Colonic mucosa (tissue), 4 donors: ENCODE measurements at places on chromosomes 6 and 20.

GRCh38 chr20:24795436-24795835 is 153.6 kb upstream of the CST7 start:
- H3K27me3 ChIP-seq, result no peaks in the 10 kb centered on the region
- H3K4me1 ChIP-seq, result no peaks in the 10 kb centered on the region
- H3K36me3 ChIP-seq, result no peaks in the 10 kb centered on the region
- no peak overlapping the region for H3K27ac ChIP-seq
- no peak for DNase-seq

GRCh38 chr6:6695625-6696276 is 107.2 kb downstream of the LY86 start:
- peak overlapping the region; percentile 92 for H3K27ac ChIP-seq
- H3K27me3 ChIP-seq, result no peaks in the 10 kb centered on the region
- H3K4me1 ChIP-seq, result peaks cover 33% of the 10 kb centered on the region

DNA sequence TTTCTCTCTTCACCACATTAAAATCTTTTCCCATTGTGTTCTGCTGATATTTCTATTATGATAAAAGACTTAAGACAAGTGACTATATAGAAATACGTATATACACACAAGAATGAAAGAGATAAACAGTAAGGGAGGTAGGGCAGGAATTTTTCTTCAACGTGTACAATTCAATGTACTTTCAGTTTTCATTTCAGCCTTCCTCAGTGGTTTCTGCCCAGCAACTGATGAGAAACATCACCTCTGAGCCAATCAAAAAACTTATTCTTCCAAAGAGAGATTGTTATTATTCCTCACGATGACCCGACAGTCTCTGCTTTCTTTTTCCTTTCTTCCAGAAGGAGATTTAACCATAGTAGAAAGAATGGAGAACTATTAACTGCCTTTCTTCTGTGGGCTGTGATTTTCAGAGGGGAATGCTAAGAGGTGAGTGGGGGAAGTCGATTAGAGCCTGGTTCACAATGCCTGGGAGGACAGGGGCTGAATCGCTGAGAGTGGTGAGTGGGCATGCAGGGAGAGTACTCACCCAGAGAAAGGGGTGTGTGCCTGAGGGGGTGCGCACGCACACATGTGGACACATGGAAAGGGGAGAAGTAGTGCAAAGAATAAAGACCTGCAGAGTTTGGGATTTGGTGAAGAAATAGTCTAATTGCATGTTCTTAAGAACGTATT is at the start of gene BTN3A1:
Gene BTN3A1 (plus strand): TSS at position 289 of the 672 bp plus-strand sequence. CDS start 3,289 bp downstream, outside the sequence.
- no peaks in the 10 kb centered on the region for H3K36me3 ChIP-seq
- peak within 1 kb of the TSS; percentile 36 for H3K4me3 ChIP-seq
- H3K27me3 ChIP-seq, result no peaks in the 10 kb centered on the region

- no peak for DNase-seq
- no peaks in the 10 kb centered on the region for H3K27me3 ChIP-seq
- no peaks in the 10 kb centered on the region for H3K36me3 ChIP-seq
- H3K27ac ChIP-seq, result no peak overlapping the region
Measured at GRCh38 chr6:107602321-107603005, 112.5 kb downstream of the SOBP start.

- no peaks in the 10 kb centered on the region for H3K36me3 ChIP-seq
- no peak overlapping the region for H3K27ac ChIP-seq
- no peaks in the 10 kb centered on the region for H3K4me1 ChIP-seq
- no peak for DNase-seq
Measured at GRCh38 chr6:68189217-68189815, 445.8 kb upstream of the ADGRB3 start.

DNA sequence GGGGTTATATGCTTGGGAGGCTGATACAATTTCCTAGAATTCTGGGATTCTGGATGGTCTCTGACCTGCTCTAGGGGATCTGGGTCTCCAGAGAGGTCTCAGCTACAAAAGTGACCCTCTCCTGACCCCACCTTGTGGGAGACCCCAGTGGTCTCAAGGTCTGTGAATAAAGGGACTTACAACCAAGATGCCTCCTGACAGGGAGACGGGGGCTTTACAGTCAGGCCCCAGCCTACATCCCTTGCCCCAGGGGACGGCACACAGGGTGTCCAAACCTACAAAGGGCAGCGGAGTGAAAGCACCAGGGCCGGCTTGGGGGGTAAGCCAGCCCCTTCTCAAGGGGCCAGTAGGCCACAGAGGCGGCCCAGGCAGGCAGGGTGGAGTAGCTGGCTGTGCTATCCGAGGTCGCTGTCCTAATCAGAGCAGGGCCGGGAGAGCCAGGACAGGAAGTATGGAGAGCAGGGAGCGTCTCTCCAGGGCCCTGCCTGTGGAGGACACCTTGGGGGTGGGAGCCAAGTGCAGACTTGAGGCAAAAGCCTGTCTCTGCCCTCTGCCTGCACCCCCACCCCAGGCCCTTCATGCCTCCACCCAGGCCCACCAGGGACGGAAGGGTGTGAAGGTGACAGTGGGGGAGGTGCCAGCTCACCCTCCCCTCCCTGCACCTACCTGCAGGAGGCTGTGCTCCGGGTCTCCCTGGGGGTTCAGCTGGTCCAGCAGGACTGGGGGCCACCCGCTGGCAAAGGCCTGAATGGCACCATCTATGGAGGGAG is 3.5 kb downstream of the GFRA4 start:
- no peak overlapping the region for H3K27ac ChIP-seq
- DNase-seq, result no peak
- H3K36me3 ChIP-seq, result no peaks in the 10 kb centered on the region
- no peaks in the 10 kb centered on the region for H3K4me1 ChIP-seq

GRCh38 chr6:52381249-52381648 is 19.3 kb downstream of the PAQR8 start:
- DNase-seq, result no peak
- H3K27ac ChIP-seq, result no peak overlapping the region
- no peaks in the 10 kb centered on the region for H3K36me3 ChIP-seq
- no peaks in the 10 kb centered on the region for H3K27me3 ChIP-seq

- DNase-seq, result no peak
- no peaks in the 10 kb centered on the region for H3K27me3 ChIP-seq
- H3K27ac ChIP-seq, result no peak overlapping the region
- H3K4me1 ChIP-seq, result no peaks in the 10 kb centered on the region
Measured at GRCh38 chr6:143872201-143872600, 7.9 kb downstream of the ZC2HC1B start.

GRCh38 chr6:28765978-28766351 is 157.8 kb downstream of the TRIM27 start:
- no peak overlapping the region for H3K27ac ChIP-seq
- peaks cover 41% of the 10 kb centered on the region for H3K27me3 ChIP-seq
- no peaks in the 10 kb centered on the region for H3K36me3 ChIP-seq
- H3K4me3 ChIP-seq, result no peak overlapping the region
- DNase-seq, result no peak
- H3K4me1 ChIP-seq, result no peaks in the 10 kb centered on the region

- no peak overlapping the region for H3K27ac ChIP-seq
- no peak for DNase-seq
- H3K27me3 ChIP-seq, result no peaks in the 10 kb centered on the region
- no peak overlapping the region for H3K4me3 ChIP-seq
- no peaks in the 10 kb centered on the region for H3K36me3 ChIP-seq
Measured at GRCh38 chr6:166936079-166936787, 20.1 kb downstream of the RNASET2 start.

- no peak overlapping the region for H3K4me3 ChIP-seq
- H3K36me3 ChIP-seq, result no peaks in the 10 kb centered on the region
- H3K27me3 ChIP-seq, result no peaks in the 10 kb centered on the region
- no peak for DNase-seq
- H3K4me1 ChIP-seq, result no peaks in the 10 kb centered on the region
- H3K27ac ChIP-seq, result no peak overlapping the region
Measured at GRCh38 chr6:157755032-157755745, 67.9 kb upstream of the SNX9 start.

- no peaks in the 10 kb centered on the region for H3K4me1 ChIP-seq
- H3K36me3 ChIP-seq, result no peaks in the 10 kb centered on the region
- H3K4me3 ChIP-seq, result no peak overlapping the region
- no peak for DNase-seq
- H3K27me3 ChIP-seq, result no peaks in the 10 kb centered on the region
Measured at GRCh38 chr6:128538763-128539162, 18.4 kb upstream of the PTPRK start.

GRCh38 chr20:4683261-4683660 is 38.4 kb upstream of the PRND start:
- H3K27me3 ChIP-seq, result peaks cover 5% of the 10 kb centered on the region
- H3K36me3 ChIP-seq, result no peaks in the 10 kb centered on the region
- H3K27ac ChIP-seq, result no peak overlapping the region
- no peak for DNase-seq
